ENCODE measurements at places on chromosomes 2 and 18.
A peak's percentile ranks its signal among the peaks of the same experiment; 100 is the strongest.

DNA sequence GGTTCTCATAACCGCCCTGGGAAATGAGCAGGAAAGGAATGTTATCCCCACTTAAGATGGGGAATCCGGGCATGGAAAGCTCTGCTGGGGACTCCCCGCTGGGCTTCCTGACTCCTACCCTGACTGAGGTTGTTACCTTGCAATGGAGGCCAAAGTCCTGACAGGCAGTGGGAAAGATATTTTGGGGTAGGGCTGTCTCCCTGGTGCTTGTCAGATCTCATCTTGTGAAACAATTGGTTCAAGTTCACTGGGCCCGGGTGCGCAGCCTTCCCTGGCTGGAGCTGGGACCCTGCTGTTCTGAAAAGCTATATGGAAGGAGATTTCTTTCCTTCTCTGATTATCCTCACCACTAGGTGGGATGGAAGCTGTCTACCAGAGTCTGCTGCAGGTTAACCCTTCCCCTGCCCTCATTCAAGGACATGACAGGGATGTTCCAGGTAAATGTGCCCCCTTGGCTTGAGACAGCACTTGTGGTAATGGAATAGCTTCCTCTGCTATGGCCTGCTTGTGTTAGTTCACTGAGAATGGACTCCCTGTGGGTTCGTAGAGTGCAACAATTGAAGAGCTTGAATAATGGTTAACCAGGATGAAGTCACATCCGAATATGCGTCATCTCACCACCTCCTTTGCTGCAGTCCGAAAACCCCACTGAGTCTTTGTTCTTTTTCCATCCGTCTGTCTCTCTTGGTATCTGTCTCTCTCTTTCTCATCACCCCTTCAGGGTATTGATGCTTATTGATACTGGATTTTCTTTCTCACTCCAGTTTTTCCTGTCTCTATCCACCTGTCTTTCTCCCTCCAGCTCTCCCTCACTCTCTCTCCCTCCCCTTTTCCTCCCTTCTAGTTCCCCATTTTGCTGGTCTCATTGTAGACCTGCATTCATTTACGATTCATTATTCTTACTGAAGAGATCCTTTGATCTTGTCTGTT, 67.8 kb upstream of the EPAS1 start:
- no peak for DNase-seq

GRCh38 chr2:174748948-174749347, 15.3 kb downstream of the CHRNA1 start:
- peak; percentile 49 for DNase-seq

GRCh38 chr2:10412380-10412779, 35.7 kb downstream of the ODC1 start:
- no peak for DNase-seq

- no peak for DNase-seq
Measured at GRCh38 chr18:79479116-79479760, 83.5 kb downstream of the NFATC1 start.

GRCh38 chr2:96082211-96083063, 33.9 kb downstream of the ADRA2B start:
- peak; percentile 44 for DNase-seq

GRCh38 chr2:2940702-2941101, 436.9 kb downstream of the EIPR1 start:
- DNase-seq: no peak

All from muscle of leg (tissue), 16 donors.